NCI-H460 (cell line): ENCODE measurements at places on chromosomes 1 and 21. TPM values are rescaled to one million over a fixed set of nuclear protein-coding genes. Genes with fewer than 3 reads are reported as not detected.

The TADA1 gene
- 26.2 and 27.0 TPM in 2 replicates for total RNA-seq

The PGBD2 gene
- total RNA-seq: 4.1 and 7.5 TPM in 2 replicates

The NFASC gene
- 0.12 and 0.52 TPM in 2 replicates for total RNA-seq

The KRTAP7-1 gene
- not detected in 2 replicates for total RNA-seq

The MMEL1 gene
- total RNA-seq: 0.25 TPM in 1 of 2 replicates, not detected in the other

The CYP4A11 gene
- total RNA-seq: not detected in 2 replicates

The TATDN3 gene
- 37.5 and 41.1 TPM in 2 replicates for total RNA-seq

The DOCK7 gene
- 41.9 and 48.6 TPM in 2 replicates for total RNA-seq

The SMIM34 gene
- not detected in 2 replicates for total RNA-seq

The CD48 gene
- total RNA-seq: not detected in 2 replicates

DNA sequence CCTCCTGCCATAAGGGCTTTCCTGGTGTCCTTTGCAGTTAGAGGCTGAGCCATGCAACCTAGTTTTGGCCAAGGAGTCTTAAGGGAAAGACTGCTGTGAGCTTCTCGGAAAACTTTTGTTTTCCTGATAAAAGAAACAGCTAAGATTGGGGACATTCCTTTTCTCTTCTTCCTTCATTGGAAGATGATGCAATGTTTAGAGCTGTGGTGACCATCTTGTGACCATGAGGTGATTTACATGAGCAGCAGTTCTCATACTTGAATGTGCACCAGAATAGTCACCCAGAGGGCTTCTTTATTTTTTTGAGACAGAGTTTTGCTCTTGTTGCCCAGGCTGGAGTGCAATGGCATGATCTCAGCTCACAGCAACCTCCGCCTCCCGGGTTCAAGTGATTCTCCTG is 20.4 kb upstream of the SMAP2 start:
- DNase-seq: no peak

GRCh38 chr1:182781841-182782586 is 7.6 kb upstream of the NPL start:
- peak; percentile 81 for DNase-seq

GRCh38 chr21:38341546-38342012 is 84.8 kb downstream of the KCNJ15 start:
- no peak for DNase-seq

GRCh38 chr1:223109581-223110026 is 33.4 kb downstream of the TLR5 start:
- no peak for DNase-seq

GRCh38 chr1:214241060-214241459 is 39.9 kb upstream of the SMYD2 start:
- DNase-seq: no peak

- DNase-seq: no peak
These were observed 4.5 kb upstream of the NPHP4 start for GRCh38 chr1:5996641-5997270.

DNA sequence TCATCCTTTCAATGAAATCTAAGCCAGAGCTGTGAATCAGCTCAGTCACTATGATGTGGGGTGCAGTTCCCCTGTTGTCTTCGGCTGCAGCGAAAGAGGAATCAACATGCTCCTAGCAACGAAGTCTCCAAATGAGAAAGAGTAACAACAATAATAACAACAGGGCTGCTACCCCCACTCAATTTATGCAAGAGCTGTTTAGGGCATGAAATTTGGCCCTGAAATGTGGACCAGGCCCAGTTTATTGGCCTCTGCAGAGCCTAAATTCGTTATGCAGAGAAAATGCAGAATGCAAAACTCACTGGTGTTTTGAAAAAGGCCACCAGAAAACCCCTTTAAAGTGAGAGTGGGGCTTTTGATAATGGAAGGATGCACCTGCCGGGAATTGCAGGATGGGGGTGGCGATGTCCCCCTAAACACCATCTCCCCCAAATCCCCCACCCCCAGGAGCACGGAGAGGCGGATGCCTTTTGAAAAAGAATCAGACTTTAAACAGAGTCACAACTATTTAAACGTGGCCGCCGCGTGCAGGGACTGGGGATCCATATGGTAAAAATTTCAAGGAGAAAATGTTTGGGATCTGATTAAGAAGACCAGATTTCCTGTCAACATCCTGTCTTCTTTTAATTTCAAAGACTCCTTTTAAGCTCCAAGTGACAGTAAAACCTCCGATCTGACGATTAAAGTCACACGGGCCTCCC is 1.9 kb downstream of the RUNX3 start:
- DNase-seq: no peak

DNA sequence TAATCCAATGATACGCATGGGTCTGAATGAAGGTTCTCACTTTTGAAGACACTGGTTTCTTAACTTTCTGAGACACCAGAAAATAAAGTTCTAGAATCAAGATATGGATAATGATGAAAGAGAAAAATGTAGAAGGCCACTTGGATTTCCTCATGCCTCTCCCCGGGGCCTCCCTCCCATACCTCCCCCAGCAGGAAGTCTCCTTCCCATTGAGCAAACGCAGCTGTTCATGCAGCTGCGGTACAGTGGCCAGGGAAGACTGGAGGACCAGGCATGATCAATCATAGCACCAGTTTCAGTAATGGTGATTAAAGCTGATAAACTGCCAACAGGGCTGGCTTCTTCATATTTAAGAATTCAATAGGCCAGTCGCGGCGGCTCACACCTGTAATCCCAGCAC is 10.9 kb upstream of the UBR4 start:
- DNase-seq: no peak

GRCh38 chr1:208595745-208596144 is 351.6 kb upstream of the PLXNA2 start:
- no peak for DNase-seq

GRCh38 chr1:1990222-1990621 is 13.4 kb downstream of the CFAP74 start:
- DNase-seq: no peak

- peak; percentile 87 for DNase-seq
These were observed 540.3 kb upstream of the B3GALT2 start for GRCh38 chr1:193726722-193727121.

- no peak for DNase-seq
These were observed 4.6 kb downstream of the NID1 start for GRCh38 chr1:236060286-236060685.
